ENCODE measurements at places on chromosomes 2 and 18.

DNA sequence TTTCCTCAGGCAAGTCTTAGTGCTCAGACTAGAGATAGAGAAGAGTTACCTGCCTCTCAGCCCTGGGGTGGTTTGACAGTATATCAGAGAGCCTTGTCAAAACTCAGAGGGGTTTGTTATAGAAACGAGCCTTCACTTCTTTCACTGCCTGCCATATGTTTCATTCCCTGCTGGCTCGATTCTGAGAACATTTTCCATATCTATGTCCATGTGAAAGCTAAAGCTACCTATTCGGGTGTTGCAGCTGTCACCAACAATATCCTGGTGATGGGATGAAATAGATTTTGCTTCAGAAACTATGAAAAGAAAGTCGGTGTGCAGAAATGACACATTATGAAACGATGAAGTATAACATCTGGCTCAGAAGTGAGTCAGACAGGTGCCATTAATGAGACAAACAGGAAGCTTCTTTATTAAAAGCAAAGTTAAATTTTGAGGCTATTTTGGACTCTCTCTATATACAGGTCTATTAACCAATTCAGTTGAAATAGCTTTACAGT is 56.1 kb upstream of the TANK start:
- no peak for DNase-seq

- no peak for DNase-seq
Measured at GRCh38 chr2:64643838-64644457, 9.8 kb downstream of the SERTAD2 start.

DNA sequence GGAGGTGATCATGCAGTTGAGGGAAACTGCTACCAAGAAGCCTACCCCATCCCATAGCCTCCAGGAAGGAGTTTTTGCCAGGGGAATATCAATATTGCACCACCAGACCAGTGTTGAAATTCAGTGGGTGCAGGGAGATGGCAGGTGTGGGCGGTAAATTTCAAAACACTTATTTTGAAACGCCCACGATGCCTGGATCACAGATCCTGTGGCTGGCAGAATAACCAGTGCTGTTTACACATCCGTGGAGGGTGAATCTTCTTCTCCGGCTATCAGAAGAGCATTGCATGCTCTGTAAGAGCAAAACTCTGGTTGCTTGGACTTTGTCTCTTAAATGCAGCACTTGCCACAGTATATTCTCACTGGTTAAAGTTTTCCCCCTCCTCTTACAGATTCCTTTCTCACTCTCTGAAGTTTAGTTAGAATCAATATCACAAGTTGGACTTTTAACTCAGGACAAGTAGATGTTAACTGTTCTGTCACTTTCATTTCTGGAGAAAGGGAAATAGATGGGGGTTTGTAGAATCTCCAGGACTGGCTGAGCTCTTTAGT is 70.5 kb upstream of the ZCCHC2 start:
- no peak for DNase-seq

DNA sequence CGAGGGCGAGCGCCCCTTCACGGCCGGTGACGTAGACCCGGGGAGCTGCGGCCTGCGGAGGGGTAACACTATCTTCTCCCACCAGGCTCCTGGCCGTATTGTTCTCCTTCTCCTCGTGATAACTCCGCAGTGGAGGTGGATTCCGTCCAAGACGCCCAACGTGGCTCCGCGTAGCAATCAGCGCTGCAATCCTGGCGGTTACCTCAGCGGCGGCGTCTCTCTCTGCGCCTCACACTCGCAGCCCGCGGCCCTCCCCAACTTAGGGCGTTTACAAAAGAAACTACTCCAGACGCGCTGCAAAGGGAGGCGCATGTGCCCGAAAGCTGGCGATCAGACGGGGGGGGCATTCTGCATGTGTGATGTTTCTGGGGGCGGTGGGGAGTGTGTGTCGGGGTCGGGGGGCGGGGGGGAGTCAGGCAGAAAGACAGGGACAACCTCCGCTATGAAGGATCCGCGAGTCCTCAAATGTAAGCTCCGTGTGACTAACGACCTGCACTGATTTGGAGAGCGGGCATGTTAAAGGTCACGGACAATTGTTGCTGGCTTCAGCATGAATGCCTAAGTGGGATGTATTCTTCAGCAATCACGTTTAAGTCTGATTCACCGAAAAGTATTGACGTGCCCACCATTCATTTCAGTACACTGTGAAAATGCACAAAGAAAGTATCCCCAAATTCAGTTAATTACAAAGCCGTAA is 1.3 kb upstream of the ZNF516 start:
- DNase-seq = no peak

DNA sequence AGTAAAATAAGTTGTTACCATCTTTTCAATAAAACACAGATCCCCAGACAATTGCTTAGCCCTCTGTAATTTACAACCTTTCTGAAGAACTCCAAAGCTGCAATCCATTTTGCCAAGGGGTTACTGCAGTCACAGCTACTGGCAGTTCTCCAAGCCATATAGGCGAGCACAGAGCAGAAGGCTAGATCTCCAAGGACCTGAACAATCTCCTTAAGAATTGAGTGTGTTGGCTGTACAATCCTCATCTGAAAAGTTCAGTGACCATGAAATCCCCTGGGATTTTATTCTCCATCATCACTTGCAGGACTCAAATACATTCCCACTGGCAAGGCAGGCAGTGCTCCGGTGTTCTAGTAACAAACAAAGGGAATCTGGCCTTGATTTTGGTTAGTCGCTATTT is 103.9 kb upstream of the LRP1B start:
- no peak for DNase-seq

- DNase-seq = no peak
Measured at GRCh38 chr2:98310010-98310409, 36.2 kb upstream of the CNGA3 start.

- DNase-seq = no peak
Measured at GRCh38 chr2:72991439-72991725, 74.1 kb downstream of the EMX1 start.

DNA sequence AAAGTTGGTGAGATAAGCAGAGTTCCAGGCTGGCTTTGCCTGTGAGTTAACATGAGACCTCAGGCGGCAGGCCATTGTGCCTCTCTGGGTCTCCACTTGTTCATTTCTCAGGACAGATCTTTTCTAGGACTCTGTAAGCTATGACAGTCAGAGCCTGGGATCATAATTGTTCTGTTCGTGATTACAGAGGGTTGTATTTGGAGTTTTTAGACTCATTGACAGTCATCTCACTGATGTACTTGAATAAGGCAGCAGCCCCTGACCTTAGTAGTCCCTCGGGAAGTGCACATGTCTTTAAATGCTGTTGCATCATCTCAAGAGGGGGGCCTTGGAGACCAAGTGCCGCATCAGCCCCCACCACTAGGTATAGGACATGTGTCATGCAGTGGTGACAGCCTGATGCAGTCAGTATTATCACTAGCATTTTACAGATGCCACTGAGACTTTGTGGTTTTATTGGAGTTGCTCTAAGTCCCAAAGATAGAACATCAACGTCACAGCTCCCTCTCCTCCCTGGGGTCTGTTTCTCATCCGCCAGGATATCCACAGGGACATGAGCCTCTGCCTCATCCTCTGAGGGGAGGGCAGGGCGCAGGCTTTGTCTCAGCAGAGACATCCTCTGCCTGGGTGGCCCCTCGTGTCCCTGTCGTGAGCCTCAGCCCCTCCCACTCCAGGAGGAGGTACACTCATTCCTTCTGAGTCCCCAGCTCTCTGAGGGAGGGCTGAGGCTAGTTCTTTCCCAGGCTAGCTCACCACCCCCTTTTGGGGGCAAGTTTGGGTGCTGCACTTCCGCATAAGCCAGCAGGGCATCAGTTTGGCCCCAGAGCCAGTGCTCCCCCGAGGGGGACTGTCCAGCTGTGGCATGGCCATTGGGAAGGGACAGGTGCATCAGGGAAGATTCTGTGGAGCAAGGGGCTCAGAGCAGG is 14.1 kb downstream of the GLI2 start:
- no peak for DNase-seq

DNA sequence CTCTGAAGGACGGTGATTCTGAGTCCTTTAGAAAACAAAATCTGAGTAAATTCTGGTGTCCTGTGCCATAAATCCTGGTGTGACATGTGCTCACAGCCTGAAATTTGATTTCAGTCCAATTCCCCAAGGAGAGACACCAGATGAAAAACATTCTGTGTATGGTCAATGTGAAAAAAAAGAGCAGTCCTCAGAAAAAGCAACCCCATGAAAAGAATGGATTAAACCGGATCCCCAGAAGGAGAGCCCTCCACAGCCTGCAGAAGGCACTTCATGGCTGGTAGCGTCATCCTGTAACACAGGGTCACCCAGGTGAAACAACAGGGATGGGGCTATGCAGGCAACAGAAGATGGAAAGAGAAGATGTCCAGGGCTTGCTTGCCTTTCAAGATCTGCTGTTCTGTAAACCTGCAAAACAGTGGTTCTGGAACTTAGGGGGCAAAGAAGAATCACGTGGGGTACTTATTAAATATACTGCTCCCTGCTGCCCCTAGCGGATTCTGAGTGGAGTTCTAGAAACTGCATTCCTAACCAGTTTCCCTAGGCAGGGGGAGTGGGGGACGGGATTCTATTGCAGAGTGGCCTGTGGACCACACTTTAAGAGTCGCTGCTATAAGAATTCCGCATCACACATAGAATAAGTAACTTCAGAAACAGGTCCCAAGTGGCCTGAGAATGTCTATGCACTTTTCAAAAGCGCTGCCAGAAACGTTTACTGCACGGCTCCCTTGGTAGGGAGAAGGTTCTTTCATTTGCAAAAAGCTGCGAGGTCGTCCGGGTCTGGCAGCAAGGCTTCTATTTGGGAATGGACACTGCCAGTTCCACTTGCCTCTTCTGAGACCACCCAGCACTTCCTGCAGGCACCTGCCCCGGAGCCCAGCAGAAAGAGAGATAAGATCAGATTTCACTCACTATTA is 118.9 kb upstream of the ARL5A start:
- DNase-seq = no peak

- no peak for DNase-seq
Measured at GRCh38 chr2:177048981-177049380, 163.6 kb upstream of the HNRNPA3 start.

GRCh38 chr18:48955830-48956261 is 5.1 kb upstream of the SMAD7 start:
- no peak for DNase-seq

GRCh38 chr2:39114771-39115170 is 6.1 kb downstream of the SOS1 start:
- no peak for DNase-seq

DNA sequence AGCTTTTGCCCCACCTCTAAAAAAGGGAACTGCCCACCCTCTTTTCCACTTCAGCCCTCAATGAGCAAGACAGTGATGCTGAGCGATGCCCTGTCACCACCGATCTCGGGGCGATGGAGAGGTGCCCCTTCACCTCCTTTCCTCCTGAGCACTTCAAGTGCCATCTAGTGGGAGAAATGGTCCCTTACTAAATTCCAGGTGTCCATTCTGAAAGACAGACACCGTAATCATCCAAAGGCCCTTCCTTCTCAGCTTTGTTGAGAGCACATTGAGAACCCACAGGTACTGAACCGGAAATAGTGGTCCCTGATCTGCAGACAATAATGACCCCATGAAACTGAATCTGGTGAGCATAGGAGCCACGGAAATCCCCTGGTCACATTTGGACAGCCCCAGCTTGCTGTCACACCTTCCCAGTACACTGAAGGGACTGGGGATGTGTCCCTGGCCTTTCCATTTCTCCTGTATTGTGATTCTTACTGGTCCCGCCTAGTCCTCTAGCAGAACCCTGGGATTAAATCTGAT is 38.5 kb downstream of the KCTD18 start:
- DNase-seq = no peak

GRCh38 chr2:97728091-97728731 is 14.8 kb downstream of the ZAP70 start:
- DNase-seq = no peak

- no peak for DNase-seq
Measured at GRCh38 chr18:76528477-76529432, 33.7 kb upstream of the ZNF516 start.

GRCh38 chr2:99085421-99085820 is 56.1 kb upstream of the C2orf15 start:
- DNase-seq = no peak

- DNase-seq = no peak
Measured at GRCh38 chr2:53170466-53170865, 597.1 kb upstream of the CHAC2 start.

DNA sequence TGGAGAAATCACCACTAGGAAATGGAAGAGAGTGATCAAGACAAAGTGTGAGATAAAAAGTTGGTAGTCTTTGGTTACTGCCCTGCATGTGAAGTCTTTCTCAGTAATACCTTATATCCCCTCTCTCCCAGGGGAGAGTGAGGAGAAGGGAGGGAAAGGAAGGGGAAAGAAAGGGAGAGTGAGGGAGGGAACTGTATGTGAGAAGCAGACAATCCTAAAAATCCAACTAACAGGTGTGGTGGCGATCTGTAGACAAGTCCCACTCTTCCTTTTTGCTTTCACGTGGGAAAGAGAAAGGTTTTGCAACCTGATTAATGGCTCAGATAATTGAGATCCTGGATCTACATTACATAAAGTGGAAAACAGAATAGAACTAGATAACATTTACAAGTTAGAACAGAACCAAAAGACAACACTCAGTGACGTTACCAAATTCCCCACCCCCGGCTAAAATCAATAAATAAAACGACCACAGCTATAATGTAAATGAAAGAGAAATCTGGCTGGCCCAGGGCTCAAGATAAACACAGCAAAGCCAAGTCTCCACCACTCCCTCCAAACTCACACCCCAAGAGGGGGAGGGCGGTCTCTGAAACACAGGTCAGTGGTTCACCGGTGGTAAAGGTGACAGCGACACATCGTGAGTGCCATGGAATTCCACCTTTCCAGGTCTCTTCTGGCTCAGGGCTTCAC is 10.0 kb upstream of the APCDD1 start:
- no peak for DNase-seq

GRCh38 chr2:214075456-214075855 is 335.4 kb upstream of the VWC2L start:
- no peak for DNase-seq

DNA sequence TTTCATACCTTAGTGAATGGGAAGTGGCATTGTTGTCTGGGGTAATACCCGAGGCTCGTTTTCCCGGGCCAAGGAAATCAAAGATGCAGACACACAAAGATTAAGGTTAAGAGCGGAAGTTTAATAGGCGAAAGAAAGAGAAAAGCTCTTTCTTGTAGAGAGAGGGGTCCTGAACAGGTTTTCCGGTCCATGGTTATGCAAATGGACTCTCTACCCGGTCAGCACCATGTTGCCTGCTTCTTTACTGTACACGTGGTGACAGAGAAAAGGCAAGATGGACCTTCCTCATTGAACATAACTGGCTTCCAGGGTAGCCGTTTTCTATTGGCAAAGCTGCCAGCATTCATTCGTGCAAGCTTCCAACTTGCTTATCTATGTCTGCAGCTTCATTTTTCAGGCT is 2063.5 kb downstream of the SUCLG1 start:
- no peak for DNase-seq
